ENCODE measurements at places on chromosomes 5 and 9.

GRCh38 chr9:19828576-19829109 lies 39.8 kb upstream of the SLC24A2 start:
- no peak for DNase-seq

DNA sequence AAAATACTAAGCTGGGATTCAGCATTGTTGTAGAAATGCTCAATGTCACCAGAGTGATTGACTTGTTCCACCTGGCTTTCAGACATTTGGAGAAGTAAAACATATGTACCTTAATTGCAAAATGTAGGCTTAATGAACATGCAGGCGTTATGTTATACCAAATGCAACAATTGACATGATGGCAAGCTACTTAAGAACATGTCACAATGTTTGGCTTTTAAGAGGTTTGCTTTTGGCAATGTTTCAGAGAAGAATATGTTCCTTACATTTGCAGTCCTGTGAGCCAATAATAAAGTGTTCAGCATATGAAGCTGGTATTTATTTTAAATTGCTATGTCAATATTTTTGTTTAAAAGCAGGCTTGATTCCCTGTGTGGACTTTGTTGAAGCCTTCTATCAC lies 111.7 kb upstream of the NUDT12 start:
- no peak for DNase-seq

DNA sequence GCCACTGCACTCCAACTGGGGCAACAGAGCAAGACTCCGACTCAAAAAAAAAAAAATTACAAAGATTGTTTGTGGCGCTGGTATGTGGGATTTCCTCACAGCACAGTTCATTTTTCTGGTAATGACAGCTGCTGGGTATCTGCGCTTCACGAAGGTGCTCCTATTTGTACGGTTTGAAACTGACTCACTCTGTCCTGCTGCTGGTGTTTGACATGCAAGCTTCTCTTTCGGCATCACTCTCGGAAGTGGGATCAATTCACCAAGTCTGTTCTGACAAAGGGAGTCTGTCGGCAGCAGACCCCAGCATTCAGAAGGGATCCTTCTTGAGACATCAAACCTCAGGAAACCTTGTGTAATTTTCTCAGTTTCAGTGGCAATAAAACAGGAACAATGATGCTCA lies 26.3 kb downstream of the MAML1 start:
- no peak for DNase-seq

- no peak for DNase-seq
These were observed 204.5 kb downstream of the DENND1A start for GRCh38 chr9:123725389-123725788.

GRCh38 chr5:98935206-98935605 lies 6.4 kb upstream of the CHD1 start:
- no peak for DNase-seq

DNA sequence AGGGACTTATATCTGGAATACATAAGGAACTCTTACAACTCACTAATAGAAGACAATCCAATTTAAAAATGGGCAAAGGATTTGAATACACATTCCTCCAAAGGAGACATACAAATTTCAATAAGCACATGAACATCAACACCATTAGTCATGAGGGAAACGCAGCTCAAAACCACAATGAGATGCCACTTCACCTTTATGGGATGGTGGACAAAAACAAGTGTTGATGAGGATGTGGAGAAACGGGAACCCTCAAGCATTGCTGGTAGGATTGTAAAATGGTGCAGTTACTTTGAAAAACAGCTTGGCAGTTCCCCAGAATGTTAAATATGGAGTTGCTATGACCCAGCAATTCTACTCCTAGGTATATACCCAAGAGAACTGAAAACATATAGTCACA lies 72.7 kb upstream of the IER5L start:
- DNase-seq, result no peak

DNA sequence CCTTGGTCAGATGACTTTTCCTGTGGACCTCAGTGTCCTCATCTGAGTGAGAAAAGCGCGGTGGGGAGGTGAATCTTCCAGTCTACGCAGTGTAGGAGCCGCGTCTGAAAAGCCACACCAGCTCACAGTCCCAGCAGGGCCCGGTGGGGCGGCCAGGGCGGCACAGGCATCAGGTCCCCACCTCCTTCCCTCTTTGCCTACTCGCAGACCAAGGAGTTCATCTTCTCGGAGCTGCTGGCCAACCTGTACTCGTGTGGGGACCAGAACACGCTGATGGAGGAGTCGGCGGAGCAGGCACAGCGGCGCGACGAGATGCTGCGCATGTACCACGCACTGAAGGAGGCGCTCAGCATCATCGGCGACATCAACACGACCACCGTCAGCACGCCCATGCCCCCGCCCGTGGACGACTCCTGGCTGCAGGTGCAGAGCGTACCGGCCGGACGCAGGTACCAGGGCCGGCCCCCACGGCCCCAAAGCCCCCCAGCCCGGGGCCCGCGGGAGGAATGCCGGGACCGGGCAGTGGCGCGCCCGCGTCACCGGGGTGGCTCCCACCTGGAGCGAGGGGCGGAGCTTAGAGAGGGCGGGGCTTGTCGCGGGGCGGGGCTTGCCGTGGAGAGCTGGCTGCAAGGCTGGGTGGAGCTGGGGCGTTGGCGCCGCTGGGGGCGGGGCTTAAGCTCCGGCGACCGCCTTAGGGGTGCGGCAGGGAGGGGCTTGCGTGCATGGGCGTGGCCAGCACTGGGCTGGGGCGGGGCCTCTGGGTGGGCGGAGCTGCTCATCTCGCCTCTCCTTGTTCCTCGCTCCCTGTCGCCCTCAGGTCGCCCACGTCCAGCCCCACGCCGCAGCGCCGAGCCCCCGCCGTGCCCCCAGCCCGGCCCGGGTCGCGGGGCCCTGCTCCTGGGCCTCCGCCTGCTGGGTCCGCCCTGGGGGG lies 25.6 kb downstream of the GOLGA2 start:
- no peak for DNase-seq

- DNase-seq, result no peak
These were observed 3.7 kb upstream of the FSD1L start for GRCh38 chr9:105444130-105444529.

DNA sequence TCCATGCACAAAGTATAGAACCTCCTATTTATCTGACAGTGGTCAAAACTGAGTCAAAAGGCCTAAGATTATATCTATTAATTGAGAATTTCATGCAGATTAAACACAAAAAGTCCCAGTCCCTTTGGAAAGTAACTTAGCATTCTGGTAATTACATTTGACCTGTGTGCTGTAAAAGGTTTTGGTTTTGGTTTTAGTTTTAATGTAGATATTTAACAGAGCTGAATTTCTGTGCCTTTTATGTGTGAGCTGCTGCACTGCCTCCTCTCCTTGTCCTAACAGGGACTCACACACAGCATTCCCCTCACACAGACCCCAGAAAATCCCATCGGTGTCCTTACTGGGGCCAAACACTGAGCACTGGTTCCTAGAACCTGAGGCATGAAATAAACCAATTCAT lies 31.0 kb upstream of the FSD1L start:
- no peak for DNase-seq

DNA sequence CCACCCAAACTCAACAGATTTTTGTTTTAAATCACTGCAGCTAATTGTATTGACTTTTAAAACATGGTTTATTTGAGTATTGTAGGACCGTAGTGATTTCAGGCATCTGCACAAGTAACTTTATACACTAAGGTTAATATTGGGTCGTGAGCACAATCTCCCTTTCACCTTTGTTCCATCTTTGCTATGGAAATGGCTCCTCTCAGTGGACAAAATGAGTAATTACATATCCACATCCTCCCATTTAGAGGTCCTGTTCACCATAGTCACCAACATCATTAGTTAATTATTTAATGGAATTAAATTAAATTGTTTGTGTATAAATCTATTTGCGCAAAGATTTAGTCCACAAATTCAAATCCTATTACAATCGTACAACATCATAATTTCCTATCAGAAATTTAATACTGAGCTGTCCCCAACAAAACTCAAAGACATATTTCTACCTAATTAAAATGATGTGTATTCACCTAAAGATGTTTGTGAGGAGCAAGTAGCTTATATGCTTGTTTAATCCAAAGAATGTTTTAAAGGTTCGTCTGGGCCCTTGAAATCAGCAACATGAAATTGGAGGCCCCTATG lies 173.0 kb upstream of the DAPK1 start:
- DNase-seq, result no peak

GRCh38 chr9:132857616-132858342 lies 20.3 kb downstream of the AK8 start:
- no peak for DNase-seq

- DNase-seq, result no peak
These were observed 62.1 kb upstream of the CTXN3 start for GRCh38 chr5:127586811-127587210.

- no peak for DNase-seq
These were observed 173.1 kb downstream of the KDM4C start for GRCh38 chr9:6930827-6931226.

- no peak for DNase-seq
These were observed 23.1 kb upstream of the TDRD7 start for GRCh38 chr9:97388721-97389238.

Data from GOT3 (cell line).